Hematopoietic multipotent progenitor cell treated with erythropoietin and hydrocortisone succinate and interleukin-3 and kit ligand, for 8 days (in vitro differentiated cells): ENCODE measurements at places on chromosomes 12 and 14.

- peak; percentile 61 for DNase-seq
These were observed 53.2 kb downstream of the TESC start for GRCh38 chr12:117046011-117046369.

- DNase-seq, result no peak
These were observed 29.1 kb downstream of the AP5M1 start for GRCh38 chr14:57297852-57298251.

DNA sequence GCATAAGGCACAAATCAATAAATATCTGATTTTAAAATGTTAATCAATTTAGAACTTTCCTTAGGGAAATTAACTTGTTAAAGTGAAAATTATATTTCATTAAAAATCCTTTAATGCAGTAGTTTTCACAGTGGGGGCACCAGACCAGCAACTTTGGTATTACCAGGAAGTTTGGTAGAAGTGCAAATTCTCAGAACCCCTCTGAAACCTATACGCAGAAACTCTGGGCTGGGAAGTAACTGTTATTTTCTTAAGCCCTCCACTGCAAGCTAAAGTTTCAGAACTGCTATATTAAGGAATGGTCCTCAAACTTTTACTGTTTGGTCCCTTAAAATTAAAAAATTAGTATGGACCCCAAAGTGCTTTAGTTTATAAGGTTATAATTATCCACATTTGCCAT is 35.7 kb downstream of the GNPTAB start:
- DNase-seq, result peak; percentile 68

DNA sequence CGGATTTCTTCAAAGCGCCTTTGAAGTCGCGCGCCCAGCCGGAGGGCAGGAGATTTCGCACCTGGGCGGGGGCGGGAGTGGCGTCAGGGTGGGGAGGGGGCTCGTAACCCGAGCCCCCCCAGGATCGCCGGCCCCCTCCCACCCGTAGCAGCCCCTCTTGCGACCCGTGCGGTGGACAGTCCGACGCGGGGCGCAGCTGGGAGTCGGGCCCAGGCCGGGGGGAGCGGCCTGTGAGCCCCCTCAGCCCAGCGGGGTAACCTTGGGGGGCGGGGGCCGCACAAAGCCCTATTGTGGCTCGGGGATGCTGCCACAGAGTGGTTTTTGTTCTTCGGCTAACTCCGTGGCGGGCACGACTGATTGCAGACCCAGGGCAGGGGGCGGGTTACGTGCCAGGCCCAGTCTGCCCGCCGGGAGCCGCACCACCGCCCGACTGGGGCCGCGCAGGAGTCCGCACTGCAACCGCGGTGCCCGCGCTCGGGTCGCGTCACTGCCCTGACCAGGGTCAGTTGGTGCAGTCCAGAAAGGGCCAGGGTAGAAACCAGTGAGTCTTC is 4.2 kb upstream of the AAAS start:
- DNase-seq, result no peak

GRCh38 chr14:96098309-96098998 is 59.3 kb downstream of the C14orf132 start:
- DNase-seq, result peak; percentile 46

GRCh38 chr12:106975098-106975497 is 11.8 kb downstream of the MTERF2 start:
- no peak for DNase-seq

GRCh38 chr12:115037830-115038229 is 353.9 kb upstream of the TBX3 start:
- no peak for DNase-seq

GRCh38 chr12:7989827-7990491 is 42.6 kb upstream of the FOXJ2 start:
- DNase-seq, result peak; percentile 94

DNA sequence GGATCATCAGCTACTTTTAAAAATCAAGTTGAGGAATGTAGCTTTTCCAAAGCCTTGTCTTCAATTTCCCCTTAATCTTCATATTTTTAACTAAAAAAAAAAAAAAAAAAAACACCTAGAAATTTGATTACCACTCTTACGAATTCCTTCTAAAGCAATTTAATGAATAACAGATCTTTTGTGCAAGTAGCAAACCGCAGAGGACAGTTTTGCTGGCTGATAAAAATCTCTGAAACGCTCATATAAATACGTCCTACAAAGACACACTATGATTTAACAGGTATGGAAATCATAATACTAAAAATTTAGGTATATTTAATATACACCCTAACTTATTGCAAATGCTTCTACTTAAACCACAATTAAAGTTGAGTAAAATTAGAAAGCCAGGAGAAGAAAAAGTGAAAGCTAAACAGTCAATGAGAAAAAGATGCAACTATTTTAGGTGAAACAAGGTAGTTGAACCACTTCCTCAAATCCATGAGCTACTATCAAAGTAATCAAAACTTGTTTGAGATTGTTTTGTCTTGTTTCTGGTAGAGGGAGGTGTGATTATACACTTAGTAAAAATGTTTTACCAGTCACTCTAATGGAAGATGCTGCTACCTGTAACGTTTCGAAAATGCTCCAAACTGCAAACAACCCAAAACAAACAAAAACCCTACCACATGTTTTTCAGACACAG is 2.2 kb downstream of the PAWR start:
- no peak for DNase-seq

GRCh38 chr12:129049917-129050316 is 196.6 kb downstream of the GLT1D1 start:
- DNase-seq, result peak; percentile 16

DNA sequence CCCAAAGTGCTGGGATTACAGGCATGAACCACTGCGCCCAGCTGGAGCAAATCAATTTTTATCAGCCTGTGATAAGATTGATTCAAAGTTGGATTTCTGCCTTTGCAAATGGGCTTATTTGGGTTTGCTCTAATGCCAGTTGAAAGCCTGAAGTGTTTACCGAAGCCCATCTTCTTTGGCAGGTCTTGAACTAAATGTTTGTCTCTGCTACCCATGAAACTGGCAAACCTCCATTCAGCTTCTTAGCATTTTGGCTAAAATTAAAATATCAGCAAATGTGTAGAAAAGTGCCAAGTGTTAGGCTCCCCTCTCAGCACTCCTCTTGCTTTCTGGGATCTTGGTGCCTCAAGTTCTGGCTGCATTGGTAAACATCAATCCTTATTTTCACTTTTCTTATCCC is 61.5 kb downstream of the MGAT4C start:
- no peak for DNase-seq

GRCh38 chr12:124742111-124742510 is 121.6 kb downstream of the SCARB1 start:
- DNase-seq, result no peak

DNA sequence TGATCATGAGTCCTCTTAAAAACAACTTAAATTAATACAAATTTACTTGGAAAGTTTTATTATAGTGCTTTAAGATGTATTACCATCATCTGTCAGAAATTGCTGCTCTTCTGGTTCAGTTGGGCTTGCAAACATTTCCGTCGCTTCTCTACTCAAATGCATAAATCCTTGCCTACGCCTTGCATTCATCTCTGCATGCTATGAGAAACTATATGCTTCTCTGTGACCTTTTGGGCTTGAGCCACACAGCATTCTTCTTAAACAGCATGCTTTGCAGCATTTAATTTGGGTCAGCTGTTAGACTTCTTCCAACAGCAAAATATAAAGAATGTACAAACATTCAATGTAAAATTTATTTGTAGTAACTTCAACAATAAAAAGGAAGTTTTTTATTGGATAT is 305.7 kb upstream of the FLRT2 start:
- DNase-seq, result no peak

DNA sequence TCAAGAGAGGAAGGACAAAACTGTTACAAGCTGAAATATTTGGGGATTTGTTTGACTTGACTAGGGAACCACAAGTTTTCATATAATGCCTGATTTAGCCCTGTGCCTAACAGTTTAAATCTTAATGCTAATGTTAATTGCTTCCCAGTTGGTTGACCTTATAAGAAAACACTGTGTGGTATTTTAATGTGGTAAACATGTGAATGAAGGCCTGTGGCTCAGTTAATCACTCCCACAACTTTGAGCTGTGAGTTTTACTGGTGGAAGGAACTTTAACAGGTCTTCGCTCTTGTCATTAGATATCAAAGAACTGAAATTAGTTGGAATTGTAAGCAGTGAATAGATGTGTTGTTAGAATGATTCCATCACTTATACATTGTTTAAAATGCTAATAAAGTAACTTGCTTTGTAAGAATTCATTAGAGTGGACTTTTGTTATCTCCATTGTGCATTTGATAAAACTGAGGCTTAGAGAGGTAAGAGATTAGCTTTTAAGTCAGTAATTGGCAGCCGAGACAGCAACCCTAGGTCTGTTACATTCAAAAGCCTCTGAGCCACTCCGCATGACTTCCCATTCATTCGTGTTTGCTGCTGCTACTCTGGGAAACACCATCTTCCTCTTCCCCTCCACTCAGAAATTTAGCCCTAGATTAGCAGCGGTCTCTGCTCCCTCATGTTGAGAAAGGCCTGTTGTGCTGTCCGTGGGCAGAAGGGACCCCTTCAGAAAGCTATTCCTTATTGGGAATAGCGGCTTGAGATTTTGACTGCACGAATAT is 1.0 kb upstream of the TBK1 start:
- DNase-seq, result peak; percentile 44

DNA sequence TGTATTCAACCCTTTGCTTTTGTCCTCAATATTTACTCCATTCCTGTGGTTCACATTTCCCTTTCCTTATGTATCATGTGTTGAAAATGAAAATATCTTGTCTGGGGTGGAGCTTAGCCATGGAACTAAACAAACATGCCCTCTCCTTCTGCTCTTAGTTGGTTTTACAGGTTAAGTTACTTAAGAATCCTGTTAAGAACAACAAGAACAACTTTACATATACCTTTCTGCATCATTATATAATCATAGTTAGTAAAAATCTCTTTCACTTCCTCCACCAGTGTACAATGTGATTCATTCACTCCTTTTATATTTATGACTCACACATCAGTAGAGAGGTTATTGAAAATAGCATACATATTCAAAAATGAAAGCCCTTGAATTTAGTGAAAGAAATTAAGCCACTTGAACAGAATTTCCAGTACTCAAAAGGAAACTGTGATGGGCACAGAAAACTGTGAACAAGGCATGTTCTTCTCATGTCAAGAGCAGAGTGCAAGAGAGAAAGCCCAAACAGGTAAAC is 307.7 kb downstream of the CCDC91 start:
- no peak for DNase-seq

- DNase-seq, result no peak
These were observed 35.5 kb downstream of the KRT80 start for GRCh38 chr12:52156311-52156710.

DNA sequence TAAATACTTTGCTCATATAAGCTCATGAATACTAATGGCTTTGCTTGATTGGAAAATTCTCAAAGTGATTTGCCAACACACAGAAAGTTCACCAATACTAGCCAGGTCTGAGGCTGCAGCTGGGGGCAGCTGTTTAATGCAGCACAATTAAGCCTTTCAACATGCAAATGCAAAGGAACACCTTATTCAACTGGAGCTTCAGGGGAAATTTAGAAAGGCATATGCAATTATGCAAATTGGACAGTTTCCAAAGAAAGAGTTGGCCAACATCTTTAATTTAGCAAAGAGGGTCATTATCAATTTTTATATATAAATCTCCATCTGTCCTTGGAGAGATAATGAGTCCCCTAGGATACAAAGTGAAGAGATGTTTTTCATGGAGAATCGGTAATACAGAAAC is 40.2 kb upstream of the OTOGL start:
- no peak for DNase-seq

DNA sequence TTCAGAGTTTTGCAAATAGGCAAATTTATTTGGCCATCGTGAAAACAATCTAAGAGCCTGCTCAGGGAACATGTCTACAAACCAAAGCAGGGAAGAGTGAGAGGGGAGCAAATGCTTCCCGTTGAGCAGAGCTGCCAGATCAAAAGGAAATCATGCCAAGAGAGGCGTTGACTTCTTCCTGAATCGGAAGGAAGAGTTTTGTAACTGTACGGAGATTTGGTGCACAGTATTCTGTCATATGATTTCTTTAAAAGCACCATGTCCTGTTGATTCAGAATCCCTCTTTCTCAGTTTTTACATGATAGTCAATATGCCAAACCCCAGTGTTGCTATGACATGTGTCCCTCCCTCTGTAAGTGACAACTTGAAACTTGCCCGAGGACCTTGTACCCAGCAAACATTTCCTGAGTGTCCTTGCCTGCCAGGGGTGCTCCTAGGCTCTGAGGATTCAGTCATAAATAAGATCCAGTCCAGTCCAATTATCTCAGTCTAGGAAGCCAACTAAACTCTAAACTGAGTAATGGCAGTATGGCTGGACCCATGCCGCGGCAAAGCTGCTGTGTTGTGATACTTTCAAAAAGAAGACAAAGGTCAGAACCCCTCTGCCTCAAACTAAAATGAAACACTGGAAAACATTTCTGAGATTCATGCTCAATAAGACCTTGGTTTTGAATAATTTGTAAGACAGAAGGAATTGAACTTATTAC is 300.1 kb upstream of the FKBP4 start:
- DNase-seq, result no peak

GRCh38 chr14:53011053-53011462 is 60.2 kb upstream of the FERMT2 start:
- no peak for DNase-seq

DNA sequence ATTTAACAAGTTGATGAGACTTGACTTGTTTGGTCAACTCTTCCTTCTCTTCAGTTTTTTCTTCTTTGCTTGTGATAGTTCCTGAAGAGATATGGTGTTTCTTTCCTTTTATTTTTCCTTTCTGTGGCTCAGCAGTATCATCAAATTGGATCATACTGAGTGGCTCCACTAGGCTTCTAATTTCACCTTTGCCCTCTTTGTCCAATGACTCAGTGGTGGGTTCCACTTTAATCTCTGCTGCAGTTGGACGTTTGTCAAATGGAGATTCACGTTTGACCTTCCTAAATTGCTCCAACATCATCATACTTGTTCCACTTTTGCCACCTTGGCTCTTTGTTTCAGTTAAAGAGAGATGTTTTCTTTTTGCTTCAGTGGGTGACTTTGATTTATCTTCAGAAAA is 41.5 kb downstream of the FAM186A start:
- DNase-seq, result no peak

GRCh38 chr12:110335481-110336045 is 54.5 kb downstream of the ATP2A2 start:
- no peak for DNase-seq

- DNase-seq, result no peak
These were observed 51.6 kb downstream of the ATP2B1 start for GRCh38 chr12:89657066-89657465.

GRCh38 chr14:36672095-36672494 is 10.4 kb downstream of the PAX9 start:
- no peak for DNase-seq

GRCh38 chr12:110543252-110543959 is 39.7 kb downstream of the PPTC7 start:
- peak; percentile 30 for DNase-seq

- no peak for DNase-seq
These were observed 84.6 kb downstream of the OTOGL start for GRCh38 chr12:80183939-80184338.

DNA sequence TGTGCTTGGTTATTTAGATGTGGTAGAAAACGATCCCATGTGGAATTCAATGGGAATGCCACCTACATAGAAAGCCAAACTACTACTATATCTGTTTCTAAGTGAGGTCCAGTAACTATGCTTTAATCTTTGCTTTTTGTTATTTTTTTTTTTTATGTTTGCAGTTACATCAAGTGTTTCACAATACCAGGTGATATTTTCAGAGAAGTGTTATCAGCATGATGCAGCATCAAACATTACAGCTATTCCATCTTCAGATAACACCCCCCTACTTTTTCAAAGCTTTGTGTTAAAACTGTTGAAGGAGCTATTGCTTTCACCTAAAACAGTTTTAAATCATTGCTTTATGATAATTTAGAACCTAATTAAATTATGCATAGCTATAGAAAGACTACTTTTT is 163.8 kb upstream of the SLC16A7 start:
- DNase-seq, result no peak
